ENCODE measurements at places on chromosomes 11 and 22. TPM values are rescaled to one million over a fixed set of nuclear protein-coding genes. Genes with fewer than 3 reads are reported as not detected.

GRCh38 chr11:17901481-17901880 is 111.4 kb downstream of the SERGEF start:
- no peak for ATAC-seq

- ATAC-seq = no peak
These were observed 89.1 kb downstream of the BRD1 start for GRCh38 chr22:49738566-49738965.

GRCh38 chr11:13117344-13117743 is 108.2 kb downstream of the RASSF10 start:
- no peak for ATAC-seq

DNA sequence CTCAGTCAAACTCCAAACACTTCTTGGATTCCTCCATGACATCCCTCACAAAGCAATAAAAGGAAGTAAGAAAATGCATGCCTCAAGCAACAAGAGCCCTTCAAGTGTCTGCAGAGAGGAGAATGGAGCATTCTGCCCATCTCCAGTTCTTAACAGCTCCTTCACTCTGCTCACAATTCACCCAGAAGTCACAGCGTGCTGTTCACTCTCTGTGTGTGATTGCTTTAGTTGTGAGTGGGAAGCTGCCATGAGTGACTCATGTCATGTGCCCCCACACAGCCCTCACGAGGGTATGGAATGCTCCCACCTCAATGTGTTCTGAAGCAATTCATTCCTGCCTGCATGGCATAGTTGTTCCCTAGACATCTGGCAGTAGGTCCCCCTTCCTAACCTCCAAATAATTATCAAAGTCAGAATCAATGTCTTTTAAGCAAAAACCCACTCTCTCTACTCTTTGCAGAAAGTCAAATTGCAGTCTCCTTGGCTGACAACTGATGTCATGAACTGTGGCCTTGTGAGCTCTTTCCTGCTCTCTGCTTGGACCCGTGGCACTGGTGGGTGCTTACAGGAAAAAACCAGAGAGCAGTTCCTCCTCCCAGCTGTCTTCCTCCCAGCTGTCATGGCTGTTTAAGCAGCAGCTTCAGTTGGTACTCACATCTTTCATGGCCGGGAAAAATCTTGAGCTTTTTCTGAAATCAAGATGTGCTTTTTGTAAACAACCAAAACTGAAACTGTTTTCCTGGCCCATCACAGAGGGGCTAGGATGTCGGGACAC is 112.1 kb upstream of the SPON1 start:
- ATAC-seq = peak; percentile 75

DNA sequence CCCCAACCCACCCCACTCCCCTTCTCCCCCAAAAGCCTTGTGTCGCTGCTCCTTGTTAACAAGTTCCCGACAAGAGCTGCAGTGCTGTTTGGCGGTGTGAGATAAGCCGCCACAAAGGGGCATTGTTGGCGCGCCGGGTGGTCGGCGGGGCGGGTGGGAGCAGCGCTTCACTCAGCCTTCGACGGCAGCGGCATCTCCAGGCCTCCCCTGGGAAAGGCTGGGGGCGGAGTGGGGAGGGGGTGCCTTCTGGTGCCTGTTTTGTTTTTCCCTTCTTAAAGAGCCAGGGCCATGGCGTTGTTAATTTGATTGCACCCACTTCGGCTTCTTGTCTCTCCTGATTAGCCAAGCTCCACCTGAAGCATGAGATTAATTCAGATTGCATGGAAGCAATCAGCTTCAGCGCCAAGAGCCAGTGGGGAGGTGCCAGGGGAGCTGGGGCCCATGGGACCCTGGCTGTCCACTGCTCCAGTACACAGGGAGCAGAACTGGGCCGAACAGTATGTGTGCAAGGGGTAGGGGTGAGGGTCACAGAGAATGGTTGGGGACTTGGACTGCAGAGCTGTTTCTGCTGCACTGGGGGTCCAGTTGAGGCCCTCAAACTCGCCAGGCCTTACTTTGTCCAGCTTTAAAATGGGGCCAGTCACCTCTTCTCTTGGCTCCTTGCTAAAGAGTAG is 165.1 kb downstream of the CEP164 start:
- peak; percentile 48 for ATAC-seq

DNA sequence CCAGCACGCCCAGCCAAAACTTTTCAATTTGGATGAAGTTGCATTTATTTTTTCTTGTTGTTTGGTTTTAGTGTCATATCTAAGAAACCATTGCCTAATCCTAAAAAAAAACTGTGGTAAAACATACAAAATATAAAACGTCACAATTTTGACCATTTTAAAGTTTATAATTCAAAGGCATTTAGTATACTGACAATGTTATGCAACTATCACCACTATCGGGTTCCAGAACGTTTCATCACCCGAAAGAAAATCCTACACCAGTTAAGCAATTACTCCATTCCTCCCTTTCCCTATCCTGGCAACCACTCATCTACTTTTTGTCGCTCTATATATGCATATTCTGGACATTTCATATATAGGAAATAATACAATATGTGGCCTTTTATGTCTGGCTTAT is 30.5 kb upstream of the PHOX2A start:
- no peak for ATAC-seq

DNA sequence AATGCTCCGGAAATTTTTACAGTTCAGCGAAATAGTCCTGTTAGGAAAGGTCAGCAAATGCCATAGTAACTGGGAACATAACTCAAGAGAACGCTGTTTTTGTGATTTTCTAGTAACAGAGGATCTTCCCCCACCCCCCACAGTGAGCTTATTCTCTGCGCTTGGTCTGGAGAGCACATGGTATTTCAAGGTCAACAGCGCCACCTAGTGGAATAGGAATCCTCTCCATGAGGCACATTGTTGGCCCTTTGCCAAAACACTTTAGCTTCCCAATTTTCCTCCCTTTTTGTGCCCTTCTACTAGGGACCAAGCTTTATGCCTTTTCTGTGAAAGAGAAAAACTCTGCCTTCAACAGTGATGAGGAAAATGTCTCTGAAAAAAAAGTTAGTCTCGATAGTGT is 13.2 kb upstream of the OR4C12 start:
- peak; percentile 74 for ATAC-seq

DNA sequence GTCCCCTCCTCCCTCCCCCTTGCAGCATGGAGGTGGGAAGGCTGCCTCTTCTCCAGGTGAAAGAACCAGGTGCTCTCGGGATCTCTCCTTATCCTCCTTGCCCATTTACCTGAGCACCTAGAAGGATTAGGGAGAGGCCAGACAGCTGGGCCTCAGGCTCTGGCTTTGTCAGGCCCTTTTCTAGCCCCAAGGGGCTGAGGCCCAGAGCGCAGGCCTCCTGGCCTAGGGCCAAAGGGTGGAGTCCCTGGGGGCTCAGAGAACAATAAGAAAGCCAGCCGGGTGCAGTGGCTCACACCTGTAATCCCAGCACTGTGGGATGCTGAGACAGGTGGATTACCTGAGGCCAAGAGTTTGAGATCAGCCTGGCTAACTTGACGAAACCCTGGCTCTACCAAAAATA is 5.4 kb upstream of the TTLL1 start:
- ATAC-seq = no peak

- peak; percentile 48 for ATAC-seq
These were observed 648 bp downstream of the FOSL1 start for GRCh38 chr11:65899356-65900124.

GRCh38 chr22:24161909-24162308 is 19.4 kb upstream of the SUSD2 start:
- no peak for ATAC-seq

DNA sequence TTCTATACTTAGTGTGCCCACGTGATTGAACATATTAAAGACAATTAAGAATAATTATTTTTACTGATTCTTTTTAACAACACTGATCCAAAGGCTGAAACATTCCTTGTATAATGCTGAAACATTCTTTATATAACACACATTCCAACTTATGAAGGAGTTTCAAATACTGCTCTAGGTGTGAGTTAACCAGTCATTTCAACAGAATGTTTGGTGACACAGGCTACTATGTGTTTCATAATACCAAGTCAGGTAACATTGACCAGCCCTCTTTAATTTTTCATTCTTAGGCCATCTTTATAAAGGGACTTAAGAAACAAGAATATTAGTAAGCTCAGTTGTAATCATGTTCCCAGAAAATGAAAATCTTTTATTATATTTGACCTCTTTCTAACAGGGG is 136.6 kb downstream of the ELP4 start:
- ATAC-seq = no peak

GRCh38 chr11:3109921-3110706 is 52.9 kb upstream of the CARS1 start:
- peak; percentile 85 for ATAC-seq

DNA sequence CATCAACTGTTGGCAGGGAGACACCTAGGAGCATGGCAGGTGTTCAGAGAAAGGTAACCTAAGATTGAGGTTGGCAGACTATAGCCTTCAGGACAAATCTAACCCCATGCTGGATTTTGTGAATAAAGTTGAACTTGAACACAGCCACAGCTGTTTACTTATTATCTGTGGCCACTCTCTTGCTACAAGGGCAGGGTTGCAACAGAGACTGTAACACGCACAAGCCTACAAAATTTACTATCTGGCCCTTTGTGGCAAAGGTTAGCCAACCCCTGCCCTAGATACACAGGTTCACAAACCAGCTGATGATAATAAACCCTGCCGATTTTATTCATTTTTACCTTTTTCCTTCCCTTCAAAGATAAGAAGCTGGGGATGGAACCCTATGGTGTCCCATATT is 2.5 kb downstream of the THYN1 start:
- ATAC-seq = no peak

- ATAC-seq = no peak
These were observed 39.7 kb upstream of the MMP12 start for GRCh38 chr11:102914238-102915043.

The GRAP2 gene
- 0.55 TPM for total RNA-seq

The NLRP14 gene
- 0.33 TPM for total RNA-seq

The CECR2 gene
- 7.4 TPM for total RNA-seq

The ZNHIT2 gene
- total RNA-seq = 17.5 TPM

The GLYAT gene
- not detected for total RNA-seq

The KCNJ5 gene
- 3.6 TPM for total RNA-seq

The CCS gene
- total RNA-seq = 51.5 TPM

Measured in motor neuron (in vitro differentiated cells).